Activated T-cell treated with anti-CD3 and anti-CD28 coated beads, Interleukin-2, amount 50 U/mL, for 4 hours (primary cell): ENCODE measurements at places on chromosomes 11 and 22. TPM values are rescaled to one million over a fixed set of nuclear protein-coding genes. Genes with fewer than 3 reads are reported as not detected.

SNAP29 gene
- total RNA-seq = 22.2 TPM

PKDREJ gene
- not detected for total RNA-seq

GRCh38 chr11:66834943-66835342 lies 8.3 kb upstream of the RCE1 start:
- DNase-seq = no peak

DNA sequence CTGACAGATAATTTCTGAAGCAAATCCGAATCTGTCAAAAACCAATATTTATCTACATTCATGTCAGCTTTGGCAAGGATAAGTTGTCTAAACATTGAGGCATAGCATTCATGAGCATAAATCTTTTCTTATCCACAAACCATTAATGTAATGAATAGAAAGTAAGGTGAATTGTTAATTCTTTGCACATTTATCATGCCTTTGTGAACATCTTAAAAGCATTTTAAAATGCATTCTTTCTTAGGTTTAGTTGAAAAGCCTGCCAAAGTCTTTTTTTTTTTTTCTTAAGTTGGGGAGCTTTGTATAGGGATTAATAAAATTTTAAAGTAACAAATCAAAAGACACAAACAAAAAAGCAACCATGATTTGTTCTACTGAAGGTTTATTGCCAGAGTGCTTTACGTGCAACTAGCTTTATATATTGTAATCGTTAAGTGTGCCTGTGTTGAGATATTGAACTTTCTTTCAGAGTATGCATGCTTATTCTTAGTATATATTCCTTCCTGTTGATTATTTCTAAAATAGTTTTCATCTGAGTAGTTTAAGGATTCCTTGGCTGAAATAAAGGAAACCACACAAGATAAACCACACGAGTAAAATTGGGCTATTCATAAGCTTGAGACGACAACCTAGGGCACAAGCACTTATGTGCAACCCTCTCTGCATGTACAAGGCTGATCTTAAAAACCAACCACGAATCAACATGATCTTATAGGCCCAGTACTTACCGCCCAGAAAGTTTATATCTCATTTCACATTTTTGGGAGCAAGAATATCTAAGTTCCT lies 1110.9 kb upstream of the CNTN5 start:
- DNase-seq = no peak

DNA sequence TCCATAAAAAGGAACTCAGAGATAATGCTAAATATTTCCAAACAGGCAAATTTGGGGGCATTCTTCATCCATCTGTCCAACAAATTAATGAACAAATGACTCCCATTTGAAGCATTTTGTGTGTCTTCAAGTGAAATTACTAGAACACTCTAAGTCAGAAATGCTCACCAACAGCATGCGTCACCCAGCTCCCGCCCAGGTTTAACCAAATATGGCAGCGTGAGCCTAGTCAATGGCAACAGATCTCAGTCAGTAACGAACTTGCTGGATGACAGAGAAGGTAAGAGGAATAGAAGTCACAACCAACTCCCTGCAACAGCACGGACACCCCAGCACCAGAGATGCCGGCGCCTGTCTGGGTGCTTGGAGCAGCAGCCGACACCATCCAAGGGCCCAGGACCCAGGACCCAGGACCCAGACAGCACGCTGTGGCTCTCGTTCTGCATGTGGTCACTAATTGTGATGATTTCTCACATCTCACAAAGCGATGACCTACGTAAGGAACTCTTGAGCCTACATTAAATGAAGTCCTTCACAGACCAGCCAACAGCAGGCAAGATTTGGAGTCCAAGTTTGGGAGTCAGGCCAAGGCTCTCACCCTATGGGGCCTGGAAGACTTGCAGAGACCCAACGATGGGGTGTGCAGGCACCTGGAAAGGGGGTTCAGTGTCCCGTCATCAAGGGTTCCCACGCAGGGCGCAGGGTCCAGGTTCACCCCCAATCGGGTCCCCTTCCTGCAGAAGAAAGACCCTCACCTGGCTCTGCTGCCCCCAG lies 556.9 kb downstream of the BRD1 start:
- no peak for DNase-seq

- DNase-seq = no peak
These were observed 12.0 kb downstream of the KMT2A start for GRCh38 chr11:118448294-118448693.

DNA sequence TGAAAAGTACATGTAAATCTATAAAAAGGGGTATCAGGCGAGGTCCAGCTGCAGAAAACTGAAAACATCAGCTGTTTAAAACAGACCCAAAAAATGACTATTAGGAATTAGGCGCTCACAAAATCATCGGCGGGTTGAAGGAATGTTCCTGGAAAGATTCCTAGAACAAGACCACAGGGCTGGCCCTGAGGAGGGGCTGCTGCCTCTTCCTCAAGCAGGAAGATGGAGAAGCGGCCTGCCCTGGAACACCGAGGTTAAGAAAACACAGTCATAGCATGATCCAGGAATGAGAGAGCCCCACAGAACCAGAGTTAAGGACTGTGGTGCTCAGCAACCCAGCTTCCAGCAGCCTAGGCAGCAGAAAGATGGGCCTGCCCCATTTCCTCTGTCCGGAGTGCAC lies 78.4 kb downstream of the C11orf91 start:
- no peak for DNase-seq

- DNase-seq = no peak
These were observed 17.7 kb downstream of the GGTLC2 start for GRCh38 chr22:22662095-22662494.

EXPH5 gene
- total RNA-seq = 0.71 TPM

GRCh38 chr11:69213316-69213715 lies 57.6 kb downstream of the SMIM38 start:
- no peak for DNase-seq

DNA sequence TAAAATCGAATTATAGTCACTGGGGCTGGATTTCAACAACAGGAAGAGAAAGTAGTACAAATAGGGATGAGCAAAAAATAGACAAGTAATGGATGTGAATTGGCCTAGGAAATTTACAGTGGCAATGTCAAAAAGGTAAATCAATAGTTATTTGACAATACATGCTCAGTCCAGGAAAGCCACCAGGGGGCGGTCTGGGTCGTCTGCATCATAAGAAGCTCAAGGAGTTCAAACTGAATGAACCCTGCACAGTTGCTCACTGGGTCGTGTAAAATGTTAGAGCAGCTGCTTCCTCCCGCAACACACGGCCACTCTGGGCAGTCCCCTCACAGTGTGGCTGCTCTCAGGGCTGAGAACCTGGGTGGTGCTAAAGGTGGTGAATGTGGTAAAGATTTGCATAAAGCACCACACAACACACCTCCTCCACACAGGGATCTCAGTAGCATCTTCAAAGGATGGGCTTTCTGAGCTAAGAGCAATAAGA lies 85.9 kb downstream of the ZNF280B start:
- peak; percentile 46 for DNase-seq

AIFM3 gene
- total RNA-seq = 0.78 TPM

KCNE3 gene
- total RNA-seq = not detected

- DNase-seq = no peak
These were observed 779.5 kb downstream of the METTL15 start for GRCh38 chr11:28887681-28888080.

OR52L1 gene
- total RNA-seq = not detected

DNA sequence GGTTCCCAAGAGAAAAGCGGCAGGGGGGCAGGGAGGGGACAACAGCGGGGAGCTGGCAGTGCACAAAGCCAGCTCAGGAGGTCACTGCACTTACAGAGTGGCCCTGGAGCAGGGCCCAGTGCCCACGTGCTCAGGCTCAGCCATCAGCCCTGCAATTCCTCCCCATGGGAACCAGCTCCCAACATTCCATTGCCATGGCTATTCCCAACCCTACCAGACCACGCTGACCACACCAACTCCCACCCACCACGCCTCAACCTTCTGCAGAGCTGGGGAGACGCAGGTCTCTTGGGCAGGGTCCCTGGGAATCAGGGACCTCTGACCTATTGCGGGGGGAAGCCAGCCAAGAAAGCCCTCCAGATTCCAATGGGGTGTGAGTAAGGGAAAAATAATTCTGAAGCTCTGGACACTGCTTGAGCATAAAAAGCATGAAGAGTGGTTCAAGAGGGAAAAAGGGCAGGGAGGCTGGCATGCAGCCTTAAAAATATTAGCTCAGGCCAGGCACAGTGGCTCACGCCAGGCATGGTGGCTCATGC lies 38.3 kb upstream of the TFIP11 start:
- DNase-seq = no peak

GRCh38 chr11:104148706-104149105 lies 15.2 kb downstream of the PDGFD start:
- DNase-seq = no peak

PHOX2A gene
- not detected for total RNA-seq

- DNase-seq = no peak
These were observed 25.4 kb downstream of the ST3GAL4 start for GRCh38 chr11:126380909-126381308.

GRCh38 chr11:44716256-44716655 lies 10.5 kb upstream of the TSPAN18 start:
- DNase-seq = no peak

DNA sequence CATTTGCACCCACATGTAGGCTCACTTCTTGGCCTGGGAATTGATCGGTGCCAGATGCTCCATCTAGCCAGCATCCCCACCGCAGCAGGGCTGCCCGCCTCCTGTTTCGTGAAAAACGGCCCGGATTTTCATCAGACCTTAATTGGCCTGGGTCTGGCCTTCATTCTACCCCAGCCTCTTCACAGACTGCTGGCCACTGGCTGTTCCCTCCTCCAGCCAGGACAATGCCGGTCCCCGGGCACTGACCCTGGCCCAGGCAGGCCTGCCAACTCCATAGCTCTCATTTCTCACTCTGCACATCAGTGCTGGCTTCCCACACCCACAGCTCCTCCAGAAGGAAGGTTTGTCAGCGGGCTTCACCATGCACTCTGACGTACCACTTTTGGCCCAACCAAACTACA lies 27.9 kb downstream of the TIMP3 start:
- no peak for DNase-seq
